ENCODE measurements at places on chromosomes 16 and 17.

GRCh38 chr17:47847341-47848197 lies 3.4 kb downstream of the SP6 start:
- DNase-seq: no peak

- peak; percentile 89 for DNase-seq
These were observed 13.2 kb downstream of the IL4R start for GRCh38 chr16:27326738-27327585.

GRCh38 chr17:39870776-39871175 lies 2.8 kb downstream of the ZPBP2 start:
- DNase-seq: no peak

DNA sequence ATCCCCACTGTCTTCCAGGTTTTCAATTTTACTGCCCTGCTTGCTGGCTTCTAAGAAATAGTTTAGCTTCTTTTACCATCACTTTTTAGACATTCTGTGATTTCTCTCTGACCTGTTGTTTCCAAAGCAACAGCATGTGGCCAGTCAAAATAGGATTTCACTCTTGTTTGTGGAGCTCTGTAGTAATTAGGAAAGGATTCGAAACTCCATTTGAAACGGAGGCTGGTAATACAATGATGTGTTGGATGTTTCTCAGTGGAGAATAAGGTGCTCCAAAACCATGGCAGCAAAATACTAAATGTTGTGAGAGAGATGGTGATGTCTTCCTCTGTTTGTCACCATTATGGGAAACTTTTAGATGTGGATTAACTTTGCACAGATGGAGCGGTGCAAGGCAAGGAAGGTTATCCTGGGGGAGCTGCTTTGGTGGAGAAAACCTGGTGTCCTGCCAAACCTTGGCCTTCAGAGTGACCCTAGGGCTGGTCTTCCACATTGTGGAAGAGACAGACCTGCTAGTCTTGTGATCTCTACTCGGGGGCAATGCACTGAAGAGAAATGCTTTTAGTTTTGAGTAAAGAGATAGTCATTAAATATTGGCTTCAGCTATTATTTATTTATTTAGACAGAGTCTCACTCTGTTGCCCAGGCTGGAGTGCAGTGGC lies 79.4 kb downstream of the PRKCA start:
- no peak for DNase-seq
